Stimulated activated CD4-positive, alpha-beta T cell treated with anti-CD3 and anti-CD28 coated beads, Interleukin-12 subunit alpha, Interleukin-12 subunit beta, amount 100 ng/mL, for 24 hours (primary cell): ENCODE measurements at places on chromosomes 3 and 15.

DNA sequence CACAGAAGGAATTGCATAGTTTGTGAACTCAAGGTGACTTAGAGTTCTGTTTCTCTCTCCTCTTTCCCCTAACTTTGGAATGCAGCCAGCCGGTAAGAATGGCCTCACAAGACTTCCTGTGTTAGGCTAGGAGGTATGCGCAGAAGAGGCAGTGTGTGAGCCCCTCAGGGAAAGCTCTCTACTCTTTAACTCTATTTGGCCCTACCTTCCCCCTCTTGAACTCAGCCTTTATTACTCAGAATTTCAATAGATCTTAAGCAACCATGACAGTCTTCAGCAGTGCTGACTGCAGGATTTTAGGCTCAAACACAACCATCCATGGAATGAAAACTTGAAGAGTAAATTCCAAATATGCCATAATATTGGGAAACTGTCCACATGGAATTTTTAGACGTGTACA is 209.5 kb downstream of the DTWD1 start:
- DNase-seq, result no peak

GRCh38 chr3:31968927-31969418 is 12.1 kb downstream of the OSBPL10 start:
- no peak for DNase-seq

GRCh38 chr3:187076297-187076696 is 63.0 kb downstream of the RPL39L start:
- no peak for DNase-seq

DNA sequence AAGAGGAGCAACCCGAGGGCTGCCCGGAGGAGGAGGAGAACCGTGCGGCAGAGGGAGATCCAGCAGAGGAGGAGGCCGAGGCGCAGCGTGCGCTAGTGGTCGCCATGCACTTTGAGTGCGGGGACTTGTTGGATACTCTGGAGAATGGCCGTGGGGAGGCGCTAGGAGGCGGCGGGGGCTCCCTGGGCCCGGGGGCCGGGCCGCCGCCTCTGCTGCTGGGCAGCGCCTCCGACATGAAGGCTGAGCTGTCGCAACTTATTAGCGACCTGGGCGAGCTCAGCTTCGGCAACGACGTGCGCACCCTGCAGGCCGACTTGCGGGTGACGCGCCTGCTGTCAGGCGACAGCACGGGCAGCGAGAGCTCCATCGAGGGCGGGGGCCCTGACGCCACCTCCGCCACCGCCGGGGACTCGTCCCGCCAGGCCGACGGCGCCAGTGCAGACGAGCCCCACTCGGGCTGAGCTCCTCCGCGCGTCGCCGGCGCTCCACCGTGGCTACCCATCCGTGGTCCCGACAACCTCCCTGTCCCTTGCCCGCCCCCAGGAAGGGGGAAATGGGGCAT is 2.0 kb downstream of the FAM43A start:
- DNase-seq, result peak; percentile 51

- DNase-seq, result no peak
Observed at GRCh38 chr15:90807786-90808086, 60.7 kb upstream of the FURIN start.

DNA sequence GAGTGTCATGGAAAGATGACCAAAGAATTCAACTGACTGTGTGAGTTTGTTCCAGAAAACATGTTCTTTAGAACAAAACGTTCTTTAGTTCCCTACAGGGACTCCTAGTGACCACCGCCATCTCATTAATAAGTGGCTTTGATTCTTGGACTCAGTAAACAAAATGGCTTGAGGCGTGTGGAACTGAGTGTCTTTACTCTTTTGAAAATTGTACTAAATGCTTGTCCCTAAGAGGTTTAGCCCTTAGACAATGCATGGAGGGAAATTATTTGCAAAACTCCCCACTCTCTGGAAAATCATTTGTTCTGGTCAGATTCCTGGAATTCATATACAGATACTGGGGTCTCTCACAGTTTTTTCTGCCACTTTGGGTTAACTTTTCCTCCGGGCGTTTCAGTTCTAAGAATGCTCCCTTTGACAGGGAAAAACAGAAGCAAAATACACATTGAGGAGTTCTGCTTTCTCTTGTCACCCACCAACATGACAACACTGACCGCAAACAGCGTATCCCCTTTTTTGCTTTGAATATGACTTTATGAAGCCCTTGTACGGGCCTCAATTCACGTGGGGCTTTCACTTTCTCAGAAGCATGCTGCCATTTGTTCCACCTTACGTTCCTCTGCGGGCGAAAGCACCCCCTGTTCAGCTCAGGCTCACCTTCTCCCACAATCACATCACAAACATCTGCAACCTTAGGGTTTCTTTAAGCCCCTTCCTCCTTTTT is 15.3 kb upstream of the NRROS start:
- DNase-seq, result no peak

- DNase-seq, result no peak
Observed at GRCh38 chr3:71905426-71905825, 120.5 kb upstream of the PROK2 start.

GRCh38 chr3:119944091-119944490 is 150.2 kb downstream of the GSK3B start:
- DNase-seq, result no peak

DNA sequence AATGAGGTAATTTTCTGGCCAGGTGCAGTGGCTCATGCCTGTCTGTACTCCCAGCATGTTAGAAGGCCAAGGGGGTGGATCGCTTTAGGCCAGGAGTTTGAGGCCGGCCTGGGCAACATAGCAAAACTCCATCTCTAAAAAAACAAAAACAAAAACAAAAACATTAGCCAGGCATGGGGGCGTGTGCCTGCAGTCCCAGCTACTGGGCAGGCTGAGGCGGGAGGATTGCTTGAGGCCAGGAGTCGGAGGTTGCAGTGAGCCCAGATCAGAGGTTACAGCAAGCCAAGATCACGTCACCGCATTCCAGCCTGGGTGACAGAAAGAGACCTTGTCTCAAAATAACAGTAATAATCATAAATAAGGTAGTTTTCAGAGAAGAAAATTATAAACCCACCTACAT is 55.7 kb downstream of the LDHAL6B start:
- no peak for DNase-seq

DNA sequence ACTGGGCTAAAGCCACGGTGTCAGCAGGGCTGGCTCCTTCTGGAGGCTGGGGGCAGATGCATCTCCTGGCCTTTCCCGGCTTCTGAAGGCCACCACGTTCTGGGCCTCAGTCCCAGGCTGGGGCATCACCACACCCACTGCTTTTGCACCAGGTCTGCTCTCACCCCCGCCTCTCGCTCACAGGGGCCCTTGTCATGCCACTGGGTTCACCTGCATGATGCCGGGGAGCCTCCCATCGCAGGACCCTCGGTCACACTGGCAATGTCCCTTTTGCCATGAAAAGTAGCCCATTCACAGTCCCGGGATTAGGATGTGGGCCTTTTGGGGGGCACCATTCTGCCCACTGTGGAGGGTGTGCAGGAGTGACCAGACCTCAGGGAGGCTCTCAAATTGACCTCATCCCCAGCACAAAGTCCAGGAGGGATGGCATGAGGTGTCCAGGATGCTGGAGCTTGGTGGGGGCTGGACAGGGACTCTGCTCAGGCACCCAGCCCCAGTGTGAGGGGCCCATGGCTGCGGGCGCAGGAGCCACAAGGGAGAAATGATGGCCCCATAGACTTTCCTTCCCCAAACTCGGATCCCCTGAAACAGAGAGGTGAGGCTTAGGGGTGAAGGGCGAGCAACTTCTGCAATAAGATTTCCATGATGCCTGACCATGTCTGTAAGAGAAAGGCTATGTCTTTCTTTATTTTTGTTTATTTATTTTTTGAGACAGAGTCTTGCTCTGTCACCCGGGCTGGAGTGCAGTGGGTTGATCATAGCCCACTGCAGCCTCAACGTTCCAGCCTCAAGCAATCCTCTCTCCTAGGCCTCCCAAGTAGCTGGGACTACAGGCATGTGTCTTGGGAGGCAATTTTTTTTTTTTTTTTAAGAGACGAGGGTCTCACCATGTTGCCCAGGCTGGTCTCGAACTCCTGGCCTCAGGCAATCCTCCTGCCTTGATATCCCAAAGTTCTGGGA is 189.1 kb downstream of the GOLGA6L6 start:
- no peak for DNase-seq

GRCh38 chr15:76967067-76967466 is 27.9 kb upstream of the PSTPIP1 start:
- DNase-seq, result no peak
